ENCODE measurements at places on chromosomes 2 and 18. TPM values are rescaled to one million over a fixed set of nuclear protein-coding genes. Genes with fewer than 3 reads are reported as not detected.

Gene APOB
- not detected for total RNA-seq

GRCh38 chr2:97774425-97774824 lies 61.0 kb downstream of the ZAP70 start:
- no peak for DNase-seq

GRCh38 chr2:61658841-61659780 lies 121.0 kb upstream of the XPO1 start:
- DNase-seq: peak; percentile 63

DNA sequence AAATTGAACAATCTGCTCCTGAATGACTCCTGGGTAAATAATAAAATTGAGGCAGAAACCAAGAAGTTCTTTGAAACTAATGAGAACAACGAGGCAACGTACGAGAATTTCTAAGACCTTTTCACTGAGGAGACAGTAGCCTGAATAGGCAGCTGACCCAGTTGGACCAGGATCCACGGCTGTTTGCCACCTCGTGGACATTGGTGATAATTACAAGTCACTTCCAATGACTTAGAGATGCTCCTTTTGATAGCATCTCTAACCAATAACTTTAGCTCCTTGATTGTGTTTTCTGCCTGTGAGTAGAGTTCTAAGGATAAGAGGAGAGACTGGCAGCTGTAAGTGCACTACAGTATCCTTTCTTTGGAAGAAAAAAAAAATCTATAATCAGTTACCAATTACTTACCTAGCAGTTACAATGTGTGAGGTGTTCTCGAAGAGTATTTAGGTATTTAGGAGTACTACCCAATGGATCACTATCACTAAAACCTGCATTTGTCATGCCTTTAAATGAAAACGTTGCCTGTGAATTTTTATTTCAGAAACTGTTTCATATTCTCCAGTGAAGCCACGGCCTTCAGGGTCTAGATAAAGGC lies 31.3 kb upstream of the CNTNAP5 start:
- peak; percentile 1 for DNase-seq

DNA sequence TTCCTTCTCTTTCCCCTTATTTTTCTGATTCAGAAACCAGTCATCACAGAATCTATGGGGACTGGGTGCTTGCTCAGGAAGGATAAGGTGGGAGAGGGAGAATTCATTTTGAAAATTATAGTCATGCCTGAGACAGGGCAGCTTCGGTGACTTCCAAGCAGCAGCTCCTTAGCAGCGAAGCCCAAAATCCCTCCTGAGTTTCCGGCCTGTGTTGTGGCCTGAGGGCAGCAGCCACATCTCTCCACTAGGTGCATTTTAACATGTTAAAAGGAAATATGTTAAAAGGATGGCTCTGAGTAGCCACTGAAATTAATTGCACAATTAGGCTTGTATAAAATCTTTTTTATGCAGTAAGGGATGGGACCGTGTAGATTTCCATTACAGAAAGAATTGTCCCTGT lies 207.0 kb upstream of the RAB12 start:
- no peak for DNase-seq

- DNase-seq: peak; percentile 80
Observed at GRCh38 chr2:143001501-143001900, 124.0 kb downstream of the KYNU start.

DNA sequence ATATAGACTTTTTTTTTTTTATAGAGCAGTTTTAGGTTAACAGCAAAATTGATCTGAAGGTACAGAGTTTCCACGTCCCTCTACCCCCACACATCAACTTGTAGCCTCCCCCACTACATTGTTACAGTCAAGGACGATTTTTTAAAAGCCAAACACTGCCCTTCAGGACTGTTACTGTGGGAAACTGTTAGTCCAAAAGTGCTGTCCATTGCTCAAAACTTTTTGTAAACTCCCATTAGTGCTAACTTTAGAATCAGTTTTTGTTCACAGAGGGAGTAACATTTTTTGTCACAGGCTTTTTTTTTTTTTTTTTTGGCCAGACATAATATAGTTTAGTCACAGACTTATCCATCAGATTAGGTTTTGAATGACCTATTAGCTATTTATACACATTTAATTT lies 24.1 kb downstream of the ELP2 start:
- no peak for DNase-seq

- DNase-seq: no peak
Observed at GRCh38 chr18:76052227-76052595, 442.8 kb downstream of the ZNF516 start.

Measured in renal cortical epithelial cell (primary cell).